ENCODE measurements at places on chromosomes 1 and 21. TPM values are rescaled to one million over a fixed set of nuclear protein-coding genes. Genes with fewer than 3 reads are reported as not detected.

The REG4 gene
- not detected for total RNA-seq

- DNase-seq: no peak
- no peaks in the 10 kb centered on the region for H3K36me3 ChIP-seq
- H3K27me3 ChIP-seq: no peaks in the 10 kb centered on the region
Measured at GRCh38 chr1:183318433-183318832, 99.7 kb downstream of the NMNAT2 start.

DNA sequence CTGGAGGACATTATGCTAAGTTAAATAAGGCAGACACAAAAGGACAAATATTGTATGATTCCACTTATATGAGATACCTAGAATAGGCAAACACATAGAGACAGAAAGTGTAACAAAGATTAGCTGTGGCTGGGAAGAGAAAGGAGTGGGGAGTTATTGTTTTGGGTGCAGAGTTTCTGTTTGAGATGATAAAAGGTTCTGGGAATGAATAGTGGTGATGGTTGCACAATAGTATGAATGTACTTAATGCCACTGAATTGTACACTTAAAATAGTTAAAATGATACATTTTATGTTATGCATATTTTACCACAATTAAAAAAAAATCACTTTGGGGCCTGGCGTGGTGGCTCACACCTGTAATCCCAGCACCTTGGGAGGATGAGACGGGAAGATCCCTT is 21.2 kb upstream of the ERO1B start:
- H3K36me3 ChIP-seq: no peaks in the 10 kb centered on the region
- H3K27me3 ChIP-seq: no peaks in the 10 kb centered on the region
- H3K4me1 ChIP-seq: peaks cover 4% of the 10 kb centered on the region
- no peak overlapping the region for H3K4me3 ChIP-seq
- DNase-seq: no peak
- no peak overlapping the region for H3K27ac ChIP-seq

DNA sequence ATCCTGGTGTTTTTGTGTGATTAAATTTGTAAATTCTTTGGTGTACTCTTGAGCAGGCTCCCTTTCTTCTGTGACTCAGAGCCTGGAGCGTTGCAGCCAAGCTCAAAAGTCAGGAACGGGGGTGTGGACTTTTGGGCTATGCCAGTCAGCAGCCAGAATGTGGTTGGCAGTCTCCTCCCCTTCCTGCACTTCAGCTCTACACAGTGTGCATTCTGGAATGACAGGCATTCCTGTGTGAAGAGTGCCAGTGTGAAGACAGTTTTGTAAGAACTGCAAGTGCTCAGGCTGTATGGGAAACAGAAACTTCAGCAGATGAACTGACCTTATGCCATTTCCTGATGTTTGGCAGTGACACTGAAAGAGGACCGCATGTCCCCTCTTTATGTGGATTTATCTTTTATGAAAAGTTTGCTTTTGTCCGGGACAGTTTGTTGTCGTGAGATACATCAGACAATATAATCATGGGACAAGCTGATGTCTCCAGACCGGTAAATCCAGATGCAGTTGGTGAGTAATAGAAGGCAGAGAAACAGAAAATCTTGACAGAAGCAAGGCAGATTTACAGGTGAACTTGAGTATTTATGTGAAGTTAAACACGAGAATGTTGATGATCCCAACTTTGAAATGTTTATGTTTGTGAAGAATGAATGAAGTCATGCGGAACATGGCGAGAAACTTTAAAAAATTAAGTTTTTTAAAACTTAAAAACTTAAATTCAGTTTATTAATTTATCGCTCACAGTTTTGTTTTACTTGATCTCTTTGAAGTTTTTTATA is 67.7 kb upstream of the RCC1 start:
- no peak overlapping the region for H3K4me3 ChIP-seq
- H3K27me3 ChIP-seq: no peaks in the 10 kb centered on the region
- no peak overlapping the region for H3K27ac ChIP-seq
- DNase-seq: peak; percentile 7
- peaks cover 3% of the 10 kb centered on the region for H3K4me1 ChIP-seq
- peaks cover 4% of the 10 kb centered on the region for H3K36me3 ChIP-seq

The SLAMF9 gene
- not detected for total RNA-seq

All from H1 (cell line).